ENCODE measurements at places on chromosomes 7 and 10.
A peak's percentile ranks its signal among the peaks of the same experiment; 100 is the strongest.

GRCh38 chr7:127870231-127870907, 160.9 kb downstream of the LRRC4 start:
- no peak for DNase-seq

- peak; percentile 94 for DNase-seq
Measured at GRCh38 chr10:91340613-91341362, 69.4 kb upstream of the HECTD2 start.

- DNase-seq: peak; percentile 66
Measured at GRCh38 chr10:106360870-106361269, 803.6 kb downstream of the SORCS1 start.

GRCh38 chr7:70533614-70534013, 598.3 kb upstream of the GALNT17 start:
- no peak for DNase-seq

DNA sequence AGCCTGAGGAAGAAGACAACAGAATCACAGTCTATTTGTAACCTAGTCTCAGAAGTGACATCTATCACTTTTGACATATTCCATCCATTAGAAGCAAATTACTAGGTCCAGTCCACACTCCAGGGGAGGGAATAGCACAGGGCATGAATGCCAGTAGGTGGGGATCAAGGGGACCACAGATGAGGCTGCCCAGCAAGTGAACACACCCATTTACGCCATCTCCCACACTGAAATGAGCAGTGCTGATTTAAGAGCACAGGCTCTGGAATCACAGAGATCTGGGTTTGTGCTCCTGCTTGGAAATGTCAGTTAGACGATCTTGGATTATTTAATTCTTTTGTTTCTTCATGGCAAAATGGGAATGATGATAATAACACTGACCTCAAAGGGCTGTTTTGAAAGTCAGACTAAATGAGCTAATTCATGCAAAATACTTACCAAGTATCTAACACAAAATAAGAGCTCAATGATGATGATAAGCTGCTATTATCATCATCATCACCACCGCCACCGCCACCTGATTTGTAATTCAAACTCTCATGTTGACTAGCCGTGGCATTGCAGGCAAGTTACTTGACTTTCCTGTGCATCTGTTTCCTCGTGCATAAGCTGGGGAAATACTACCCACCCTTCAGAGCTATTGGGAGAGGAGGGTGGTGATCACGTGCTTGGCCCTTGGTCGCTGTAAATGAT, 138.9 kb upstream of the KLF14 start:
- DNase-seq: no peak

DNA sequence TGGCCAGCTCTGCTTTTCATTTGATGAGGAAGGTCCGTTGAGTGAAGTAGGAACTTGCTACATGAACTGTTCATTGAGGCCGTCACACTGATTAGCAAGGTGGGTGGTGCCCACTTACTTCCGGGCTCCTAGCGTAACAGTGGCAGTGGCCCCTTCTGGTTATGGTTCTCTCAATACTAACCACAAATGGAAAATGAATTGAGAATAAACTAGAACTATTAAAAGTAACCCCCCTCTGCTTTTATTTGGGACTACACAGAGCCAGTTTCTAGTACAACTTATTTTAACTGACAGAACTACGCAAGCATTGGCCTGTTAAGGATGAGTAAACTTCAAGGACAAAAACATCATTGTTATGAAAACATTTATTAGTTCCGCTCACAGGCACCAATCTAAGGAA, 519.1 kb downstream of the INHBA start:
- no peak for DNase-seq

- DNase-seq: no peak
Measured at GRCh38 chr10:110029450-110029849, 21.7 kb downstream of the ADD3 start.

- DNase-seq: peak; percentile 80
Measured at GRCh38 chr10:125083576-125083920, 76.8 kb downstream of the CTBP2 start.

GRCh38 chr7:31997423-31997822, 72.8 kb downstream of the PDE1C start:
- no peak for DNase-seq

DNA sequence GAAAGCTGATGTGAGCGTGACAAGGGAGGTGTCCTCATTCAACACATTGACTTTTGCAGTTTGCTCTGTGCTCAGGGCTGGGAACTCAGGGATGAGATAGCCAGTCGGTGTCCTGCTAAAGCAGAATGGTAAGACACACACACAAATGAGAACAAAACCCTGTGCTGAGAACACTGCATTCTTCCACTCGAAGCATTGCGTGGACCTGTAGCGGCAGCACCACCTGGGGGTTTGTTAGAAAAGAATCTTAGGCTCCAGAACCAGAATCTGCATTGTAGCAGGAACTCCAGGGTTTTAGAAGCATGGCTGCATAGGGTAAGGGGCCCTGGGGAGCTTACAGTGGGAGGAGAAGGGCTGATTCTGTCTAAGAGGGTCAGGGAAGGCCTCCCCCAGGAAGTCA, 21.5 kb upstream of the OGDHL start:
- no peak for DNase-seq

DNA sequence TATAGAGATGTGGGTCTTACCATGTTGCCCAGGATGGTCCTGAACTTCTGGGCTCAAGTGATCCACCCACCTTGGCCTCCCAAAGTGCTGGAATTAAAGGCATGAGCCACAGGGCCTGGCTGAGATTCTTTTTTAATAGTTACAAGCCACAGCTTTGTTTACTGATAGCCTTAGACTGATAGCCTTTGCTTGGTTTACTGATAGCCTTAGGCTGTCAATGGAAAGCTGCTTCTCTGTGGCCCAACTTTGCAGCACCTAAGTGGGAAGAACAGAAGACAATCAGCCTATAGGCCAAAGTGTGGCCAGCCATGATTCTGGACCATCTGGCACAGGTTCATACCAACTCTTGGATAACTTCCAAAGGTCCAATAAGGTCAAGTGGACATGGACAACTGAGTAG, 24.1 kb upstream of the CDCA7L start:
- DNase-seq: no peak

DNA sequence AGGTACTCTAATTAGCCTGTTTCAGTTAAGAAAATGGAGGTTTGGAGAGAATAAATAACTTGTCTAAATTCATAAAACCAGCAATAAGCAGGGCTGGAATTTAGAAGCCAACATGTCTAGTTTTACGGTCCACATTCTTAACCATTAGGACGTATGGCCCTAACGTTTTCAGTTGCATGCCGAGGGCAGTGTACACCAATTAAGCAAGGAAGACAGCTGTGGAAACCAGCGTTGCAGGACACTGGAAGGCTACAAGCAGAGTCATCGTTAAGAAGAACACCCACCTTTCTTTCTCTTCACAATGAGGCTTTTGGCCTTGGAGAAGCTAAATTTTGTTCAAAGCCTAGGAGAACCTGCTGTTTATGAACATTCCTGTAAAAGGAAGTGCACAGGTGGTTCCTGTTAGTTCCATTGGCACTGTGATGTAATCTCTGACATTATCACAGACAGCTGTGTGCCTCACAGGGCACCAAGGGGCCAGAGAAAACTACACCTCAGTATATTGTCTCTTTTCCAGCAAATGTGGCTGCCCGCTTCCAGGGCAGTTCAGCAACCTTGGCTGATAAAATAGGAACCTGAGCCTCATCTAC, 21.0 kb downstream of the MPP7 start:
- DNase-seq: no peak

- no peak for DNase-seq
Measured at GRCh38 chr7:116518961-116519360, 5.9 kb upstream of the CAV1 start.

- DNase-seq: no peak
Measured at GRCh38 chr7:159117366-159118196, 27.1 kb downstream of the VIPR2 start.

DNA sequence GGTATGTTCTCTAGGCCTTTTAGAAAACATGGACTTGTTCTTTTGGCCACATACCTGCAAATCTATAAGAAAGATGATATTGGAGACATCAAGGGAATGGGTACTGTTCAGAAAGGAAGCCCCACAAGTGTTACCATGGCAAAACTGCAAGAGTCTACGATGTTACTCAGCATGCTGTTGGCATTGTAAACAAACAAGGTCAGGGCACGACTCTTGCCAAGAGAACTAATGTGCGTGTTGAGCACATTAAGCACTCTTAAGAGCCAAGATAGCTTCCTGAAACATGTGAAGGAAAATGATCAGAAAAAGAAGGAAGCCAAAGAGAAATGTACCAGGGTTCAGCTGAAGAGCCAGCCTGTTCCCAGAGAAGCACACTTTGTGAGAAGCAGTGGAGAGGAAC, 37.1 kb downstream of the SDK1 start:
- no peak for DNase-seq

DNA sequence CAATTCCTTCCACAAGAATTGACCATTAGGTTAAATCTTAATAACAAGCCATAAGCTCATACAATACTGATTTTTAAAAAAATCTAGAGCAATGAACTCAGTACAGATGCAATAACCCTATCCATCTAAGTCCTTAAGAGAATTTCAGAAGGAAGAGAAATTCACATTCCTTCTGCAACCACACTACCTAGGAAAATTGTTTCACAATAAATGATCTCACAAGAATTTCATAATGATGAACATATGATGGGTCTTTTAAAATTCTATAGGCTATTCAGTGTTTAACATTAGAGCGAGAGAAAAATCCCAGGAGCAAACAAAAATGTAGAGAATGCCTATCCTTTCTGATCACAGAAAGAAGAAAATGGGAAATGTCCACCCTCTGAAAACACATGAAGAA, 70.0 kb upstream of the MAGI2 start:
- DNase-seq: peak; percentile 15

GRCh38 chr7:66693331-66693730, 47.2 kb upstream of the RABGEF1 start:
- no peak for DNase-seq

- no peak for DNase-seq
Measured at GRCh38 chr7:66871076-66871475, 49.9 kb upstream of the TMEM248 start.

GRCh38 chr10:19843487-19843886, 27.3 kb downstream of the PLXDC2 start:
- peak; percentile 43 for DNase-seq

- DNase-seq: no peak
Measured at GRCh38 chr7:100159099-100159623, 638 bp upstream of the TRAPPC14 start.

GRCh38 chr10:14821635-14822375, 16.0 kb downstream of the CDNF start:
- no peak for DNase-seq

- DNase-seq: no peak
Measured at GRCh38 chr7:105792488-105793370, 83.7 kb downstream of the ATXN7L1 start.

GRCh38 chr7:43647673-43648472, 65.0 kb downstream of the STK17A start:
- peak; percentile 99 for DNase-seq

GRCh38 chr10:17649836-17650235, 5.9 kb downstream of the STAM start:
- DNase-seq: no peak

DNA sequence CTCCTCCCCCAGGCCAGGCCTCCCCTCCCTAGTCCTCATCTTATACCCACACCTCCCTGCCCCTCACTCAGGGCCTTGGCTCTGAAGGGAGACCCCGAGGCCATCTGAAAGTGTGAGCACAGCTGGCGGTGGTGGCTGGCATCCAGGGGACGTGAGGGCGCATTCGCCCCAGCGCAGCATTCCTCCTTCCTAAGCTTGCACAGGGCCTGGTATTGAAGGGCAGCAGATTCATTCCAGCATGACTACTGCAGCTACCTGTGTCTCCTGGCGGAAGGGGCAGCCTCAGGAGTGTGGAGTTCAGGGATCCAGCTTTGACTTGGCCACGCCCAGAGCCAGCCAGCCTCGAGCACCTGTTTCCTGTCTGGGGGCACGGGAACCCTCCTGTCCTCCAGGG, 72.6 kb downstream of the PARP12 start:
- DNase-seq: no peak

- no peak for DNase-seq
Measured at GRCh38 chr7:124322561-124322960, 289.7 kb upstream of the TMEM229A start.
